Stimulated activated CD8-positive, alpha-beta memory T cell treated with anti-CD3 and anti-CD28 coated beads, Interleukin-12 subunit alpha, Interleukin-12 subunit beta, amount 100 ng/mL, for 1 hour (primary cell): ENCODE measurements at places on chromosomes 16 and 17.

GRCh38 chr17:42442196-42442565 lies 16.5 kb upstream of the ATP6V0A1 start:
- no peak for DNase-seq

GRCh38 chr16:50036426-50036825 lies 11.4 kb downstream of the CNEP1R1 start:
- no peak for DNase-seq

DNA sequence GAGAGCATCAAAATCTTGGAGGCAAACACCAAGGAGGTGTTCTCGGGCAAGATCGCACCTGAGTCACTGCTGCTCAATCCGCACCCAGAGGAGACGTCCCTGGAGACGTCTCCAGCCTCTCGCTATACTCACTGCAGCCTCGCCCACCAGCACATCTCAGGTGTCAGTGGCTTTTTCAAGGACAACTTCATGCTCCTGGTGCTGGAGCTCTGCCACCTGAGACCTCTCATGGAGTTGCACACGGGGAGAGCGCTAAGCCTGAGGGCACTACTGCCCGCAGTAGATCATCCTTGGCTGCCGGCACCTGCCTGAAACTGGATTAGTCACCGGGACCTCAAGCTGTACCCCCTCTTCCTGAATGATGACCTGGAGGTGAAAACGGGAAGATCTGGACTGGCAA lies 2.6 kb upstream of the MBTPS1 start:
- no peak for DNase-seq

DNA sequence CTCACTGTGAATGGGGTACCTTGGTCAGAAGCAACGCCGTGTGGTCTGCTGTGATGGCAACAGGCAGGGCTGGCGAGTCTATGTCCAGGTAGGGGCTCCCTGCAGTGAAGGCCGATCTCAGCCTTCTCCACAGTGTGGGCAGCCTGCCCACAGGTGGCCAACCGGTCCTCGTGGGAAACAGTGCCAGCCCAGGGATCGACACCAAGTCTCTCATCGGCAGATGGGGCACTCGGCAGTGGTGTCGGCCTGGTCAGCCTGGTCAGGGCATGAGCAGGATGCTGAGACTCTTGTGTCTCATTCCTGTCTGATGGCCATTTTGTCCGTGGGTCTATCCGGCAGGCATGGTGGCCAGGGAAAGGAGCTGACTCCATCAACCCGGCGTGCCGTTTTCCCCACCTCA lies 92.2 kb downstream of the TNFRSF13B start:
- DNase-seq, result no peak

DNA sequence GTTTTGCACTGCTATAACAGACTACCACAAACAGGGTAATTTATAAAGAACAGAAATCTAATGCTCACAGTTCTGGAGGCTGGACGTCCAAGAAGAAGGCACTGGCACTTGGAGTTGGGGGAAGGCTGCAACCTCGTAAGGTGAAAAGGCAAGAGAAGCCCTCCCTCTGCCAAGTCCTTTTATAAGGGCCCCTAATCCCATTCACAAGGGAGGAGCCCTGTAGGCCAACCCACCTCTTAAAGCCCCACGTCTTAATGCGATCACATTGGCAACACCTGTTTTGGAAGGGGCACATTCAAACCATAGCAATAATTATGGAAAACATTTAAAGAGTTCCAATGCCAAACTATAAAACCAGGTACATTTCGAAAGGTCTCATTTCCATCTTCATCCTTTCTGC lies 5.2 kb downstream of the PKD1L3 start:
- no peak for DNase-seq

GRCh38 chr17:44112284-44113280 lies 10.9 kb downstream of the HDAC5 start:
- DNase-seq, result no peak

DNA sequence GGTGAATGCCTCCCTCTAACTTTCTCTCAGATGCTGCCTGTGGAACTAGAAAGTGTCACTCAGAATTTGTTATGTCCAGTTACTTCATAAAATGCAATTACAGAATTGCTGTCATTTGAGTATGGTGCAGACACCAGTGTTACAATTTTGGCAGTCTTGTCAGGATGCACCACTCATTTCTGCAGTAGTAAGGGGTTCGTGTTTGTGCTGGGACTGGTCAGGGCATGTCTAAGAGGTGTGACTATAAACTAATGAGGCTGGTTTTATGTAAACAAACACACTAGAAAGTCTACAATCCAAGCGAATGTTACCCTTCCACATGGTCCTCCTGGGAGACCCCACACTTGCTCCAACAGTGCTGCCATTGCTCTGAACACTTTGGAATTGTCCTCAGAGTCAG lies 206.2 kb downstream of the ANKFN1 start:
- no peak for DNase-seq

GRCh38 chr17:8162233-8162996 lies at the start of gene VAMP2:
Gene VAMP2, minus strand, starts transcription at chr17:8162948. Its CDS starts 69 bp downstream, at chr17:8162879.
- peak; percentile 67 for DNase-seq

DNA sequence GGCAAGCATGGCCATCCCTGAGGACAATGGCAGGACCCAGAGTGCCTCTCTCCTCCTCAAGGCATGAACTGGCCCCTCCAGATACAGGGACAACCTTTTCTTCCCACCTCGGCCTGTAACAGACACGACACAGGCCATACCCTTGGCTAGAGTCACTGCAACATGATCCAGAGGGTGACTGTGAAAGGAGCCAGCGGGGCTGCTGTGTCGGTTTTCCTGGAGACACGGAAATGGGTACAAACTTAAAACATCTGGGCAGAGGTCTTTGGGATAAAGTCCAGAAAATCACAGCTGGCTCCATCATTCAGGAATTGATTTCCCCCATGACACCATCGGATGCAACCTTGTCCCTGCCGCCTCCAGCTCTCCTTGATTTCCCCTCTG lies 5.3 kb downstream of the CEP295NL start:
- DNase-seq, result no peak

GRCh38 chr17:79715098-79715942 lies 15.4 kb upstream of the ENPP7 start:
- DNase-seq, result no peak

- no peak for DNase-seq
Observed at GRCh38 chr16:27698266-27698665, 148.3 kb downstream of the KATNIP start.

- DNase-seq, result no peak
Observed at GRCh38 chr16:79874391-79874790, 273.9 kb upstream of the MAF start.

- DNase-seq, result no peak
Observed at GRCh38 chr16:53198933-53199332, 144.1 kb downstream of the CHD9 start.

DNA sequence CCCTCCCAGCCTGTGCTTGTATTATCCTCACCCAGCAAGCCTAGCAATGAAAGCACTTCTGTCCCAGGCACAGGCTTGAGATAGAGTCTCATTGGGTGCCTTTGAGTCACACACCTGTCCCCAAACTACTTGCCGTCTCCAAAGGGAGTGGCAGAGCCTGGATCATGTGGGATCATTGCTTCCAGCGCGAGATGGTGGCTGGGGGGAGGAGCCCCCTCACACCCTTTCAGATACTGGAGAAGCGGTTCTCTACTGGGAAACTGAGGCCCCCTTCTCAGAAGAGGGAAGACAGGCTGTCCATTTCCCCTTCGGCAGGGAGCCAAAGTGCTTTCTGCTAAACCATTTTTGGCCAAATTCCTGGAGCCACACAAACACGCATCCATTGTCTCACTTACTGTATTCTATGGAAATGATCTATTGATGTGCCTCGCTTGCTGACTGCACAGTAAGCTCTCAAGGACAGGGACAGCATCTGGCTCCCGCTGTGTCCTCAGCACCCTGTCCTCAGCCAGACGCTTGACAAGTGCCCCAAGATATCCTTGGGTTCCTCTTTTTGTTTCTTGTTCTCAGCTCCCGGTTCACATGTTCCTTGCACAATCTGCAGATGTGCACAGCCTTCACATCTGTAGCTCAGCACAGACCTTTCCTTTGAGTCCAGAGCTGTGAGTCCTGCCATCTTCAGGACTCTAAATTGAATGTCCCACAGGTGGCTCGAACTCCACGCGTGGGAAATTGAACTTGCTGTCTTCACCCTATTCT lies 26.0 kb upstream of the DLX3 start:
- no peak for DNase-seq

- no peak for DNase-seq
Observed at GRCh38 chr17:72976971-72977770, 115.3 kb downstream of the SLC39A11 start.

DNA sequence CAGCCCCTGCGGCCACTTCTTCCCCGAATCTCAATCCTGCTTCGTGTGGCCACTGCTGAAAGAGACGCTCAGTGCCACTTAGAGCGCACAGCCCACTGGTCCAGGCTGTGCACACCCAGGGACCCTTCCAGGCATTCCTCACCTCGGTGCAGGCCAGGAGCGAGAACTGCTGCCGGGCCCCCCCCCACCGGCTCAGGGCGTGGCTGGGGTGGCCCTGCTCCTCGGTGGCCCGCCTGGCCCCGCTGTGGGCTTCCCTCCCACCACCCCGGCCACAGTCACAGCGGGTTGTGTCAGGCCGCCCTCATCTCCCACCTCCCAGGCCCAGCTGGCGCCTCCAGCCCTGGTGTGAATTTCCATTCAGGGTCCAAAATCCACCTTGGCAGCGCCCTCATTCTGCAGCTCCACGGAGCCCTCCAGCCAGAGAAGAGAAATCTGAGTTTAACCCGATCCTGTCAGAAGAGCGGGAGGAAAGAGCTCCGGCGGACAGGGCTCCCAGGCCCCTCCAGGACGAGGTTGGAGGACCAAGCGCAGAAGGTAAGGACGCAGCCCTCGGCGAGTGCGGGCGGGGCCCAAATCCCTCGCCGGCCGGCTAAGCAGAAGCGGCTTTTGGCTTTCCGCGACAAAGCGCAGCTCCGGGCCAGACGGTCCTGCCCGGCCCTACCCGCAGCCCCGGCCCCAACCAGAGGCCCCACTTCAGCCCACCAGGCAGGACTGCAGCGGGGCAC lies 12.0 kb downstream of the TBC1D16 start:
- DNase-seq, result no peak

GRCh38 chr17:77498091-77498741 lies 357.4 kb downstream of the SEC14L1 start:
- DNase-seq, result no peak

- no peak for DNase-seq
Observed at GRCh38 chr17:50660887-50661345, 26.2 kb downstream of the ABCC3 start.

DNA sequence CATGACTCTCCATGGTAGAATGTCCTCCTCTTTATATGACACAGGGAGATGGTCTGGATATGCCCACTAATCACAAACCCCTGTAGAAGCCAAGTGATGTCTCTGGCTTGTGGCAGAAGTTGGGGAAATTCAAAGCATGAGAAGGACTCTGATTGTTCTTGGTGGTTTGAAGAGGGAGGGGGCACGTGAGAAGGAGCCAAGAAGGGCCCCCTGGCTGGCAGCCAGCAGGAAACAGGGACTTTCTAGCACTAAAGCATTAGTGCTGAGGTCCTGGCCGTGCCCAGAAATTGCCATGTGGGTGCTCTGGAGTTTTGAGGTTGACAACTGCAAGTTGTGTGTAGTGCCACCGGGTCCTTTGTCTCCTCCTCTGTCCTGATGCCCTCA lies 199.9 kb downstream of the LGALS9B start:
- DNase-seq, result peak; percentile 27

DNA sequence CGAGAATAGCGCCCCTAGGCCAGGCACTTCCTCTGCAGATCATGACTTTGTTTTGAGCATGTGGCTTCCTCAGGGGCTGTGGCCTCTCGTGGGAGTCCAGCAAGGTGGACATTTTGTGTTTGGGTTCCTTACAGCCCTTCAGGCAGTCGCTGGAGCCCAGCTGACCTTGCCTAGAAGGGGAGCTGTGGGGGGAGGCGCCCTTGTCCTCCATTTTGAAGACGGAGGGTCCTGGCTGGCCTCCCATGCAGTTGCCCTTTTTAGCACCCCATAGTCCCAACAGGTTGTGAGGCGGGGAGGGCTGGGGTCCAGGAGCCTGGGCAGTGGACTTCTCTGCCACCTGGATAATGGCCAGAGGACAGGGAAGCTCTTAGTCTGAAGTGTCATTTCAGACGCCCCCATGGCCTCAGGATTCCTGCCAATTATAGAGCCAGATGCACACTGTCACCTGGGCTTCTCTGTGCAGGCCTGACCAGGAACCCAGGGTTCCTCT lies 1.4 kb downstream of the SOST start:
- DNase-seq, result no peak

- no peak for DNase-seq
Observed at GRCh38 chr17:66829386-66829864, 5.5 kb upstream of the CACNG5 start.

GRCh38 chr16:26768385-26769010 lies 298.2 kb upstream of the C16orf82 start:
- DNase-seq, result no peak

GRCh38 chr17:27324771-27325339 lies 30.9 kb downstream of the WSB1 start:
- no peak for DNase-seq

- DNase-seq, result no peak
Observed at GRCh38 chr17:59783221-59784047, 76.0 kb downstream of the VMP1 start.

GRCh38 chr17:62995377-62995885 lies 29.4 kb downstream of the TANC2 start:
- no peak for DNase-seq

GRCh38 chr16:71867939-71868338 lies 16.0 kb downstream of the ZNF821 start:
- no peak for DNase-seq

GRCh38 chr17:77718669-77718961 lies 239.9 kb upstream of the TNRC6C start:
- no peak for DNase-seq

DNA sequence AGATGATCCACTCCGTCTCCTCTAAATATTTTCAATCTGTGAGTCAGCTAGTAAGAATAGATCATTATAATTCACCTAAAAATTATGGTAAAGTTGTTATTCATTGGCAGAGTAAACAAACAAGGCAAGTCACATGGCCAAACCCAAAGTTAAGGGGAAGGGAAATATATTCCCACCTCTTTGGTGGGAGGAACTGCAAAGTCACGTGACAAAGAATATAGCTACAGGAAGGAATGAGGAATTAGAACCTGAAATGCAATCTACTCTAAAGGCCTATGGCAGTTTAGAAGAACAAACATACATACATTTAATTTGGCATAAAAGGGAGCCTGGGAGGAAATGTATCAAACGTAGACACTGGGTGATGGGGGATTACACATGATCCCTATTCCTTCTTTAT lies 48.9 kb downstream of the NOG start:
- no peak for DNase-seq

DNA sequence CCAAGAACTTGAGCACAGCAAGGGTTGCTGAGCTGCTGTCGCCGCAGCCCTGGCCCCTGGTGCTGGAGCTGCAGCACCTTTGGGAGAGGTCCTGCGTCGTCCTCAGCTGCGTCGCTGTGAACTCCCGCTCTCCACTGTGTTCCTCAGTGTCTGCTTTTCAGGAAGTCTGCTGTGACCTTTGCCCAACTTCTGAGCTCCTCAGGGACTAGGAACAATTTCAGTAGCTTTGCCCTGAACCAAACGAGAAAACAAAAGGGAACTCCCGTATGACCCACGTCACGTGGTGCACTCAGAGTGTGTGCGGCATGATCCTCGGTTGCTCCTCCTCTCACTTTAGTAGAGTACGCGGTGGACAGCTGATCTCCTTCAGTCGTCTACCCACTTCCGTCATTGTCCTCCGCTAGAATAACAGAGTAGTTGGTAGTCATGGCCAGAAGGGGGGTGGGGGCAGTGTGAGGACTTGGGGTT lies 44.2 kb downstream of the WDR45B start:
- DNase-seq, result no peak
